ENCODE measurements at places on chromosomes 11 and 22.

GRCh38 chr22:23363683-23364082 is 183.4 kb downstream of the BCR start:
- no peak for DNase-seq

DNA sequence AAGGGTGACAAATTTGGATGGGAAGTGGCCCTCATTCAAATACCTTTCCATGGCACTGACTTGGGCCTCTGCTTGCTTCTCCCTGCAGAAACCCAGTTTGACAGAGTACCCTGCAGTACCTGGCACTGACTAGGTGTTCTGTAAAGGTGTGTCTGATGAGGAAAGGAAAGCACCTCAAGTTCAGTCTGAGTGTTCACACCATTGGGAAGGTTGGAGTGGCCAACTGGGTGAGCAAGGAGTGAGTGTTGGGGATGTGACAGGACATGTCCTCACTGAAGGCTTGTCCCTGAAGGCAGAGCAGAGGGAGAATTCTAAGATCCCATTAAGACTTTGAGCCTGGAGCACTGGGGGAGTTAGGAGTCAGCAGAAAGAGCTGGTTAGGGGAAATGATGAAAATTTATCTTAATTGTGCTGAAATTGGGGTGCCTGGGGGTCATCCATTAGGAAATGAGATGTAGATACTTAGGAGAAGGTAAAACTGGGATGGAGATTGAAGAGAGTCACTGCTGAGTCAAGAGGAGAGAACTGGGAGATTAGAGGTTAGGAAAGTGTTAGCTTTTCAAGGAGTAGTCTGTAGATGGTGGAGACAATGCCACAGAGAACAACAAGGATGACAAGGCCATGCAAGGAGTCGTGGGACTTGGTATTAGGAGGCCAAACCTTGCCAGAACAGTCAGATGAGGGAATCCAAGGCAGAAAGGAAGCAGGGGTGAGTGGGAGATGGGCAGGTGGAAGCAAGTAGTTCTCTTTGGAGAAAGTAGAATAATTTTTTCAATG is 6.1 kb downstream of the SREBF2 start:
- no peak for DNase-seq

GRCh38 chr11:115930886-115931547 is 426.8 kb upstream of the CADM1 start:
- DNase-seq, result no peak

- peak; percentile 50 for DNase-seq
Measured at GRCh38 chr11:17386331-17387084, 2.0 kb downstream of the KCNJ11 start.

All from EL (cell line).